Effector CD8-positive, alpha-beta T cell (primary cell): ENCODE measurements at places on chromosomes 3 and 15.

DNA sequence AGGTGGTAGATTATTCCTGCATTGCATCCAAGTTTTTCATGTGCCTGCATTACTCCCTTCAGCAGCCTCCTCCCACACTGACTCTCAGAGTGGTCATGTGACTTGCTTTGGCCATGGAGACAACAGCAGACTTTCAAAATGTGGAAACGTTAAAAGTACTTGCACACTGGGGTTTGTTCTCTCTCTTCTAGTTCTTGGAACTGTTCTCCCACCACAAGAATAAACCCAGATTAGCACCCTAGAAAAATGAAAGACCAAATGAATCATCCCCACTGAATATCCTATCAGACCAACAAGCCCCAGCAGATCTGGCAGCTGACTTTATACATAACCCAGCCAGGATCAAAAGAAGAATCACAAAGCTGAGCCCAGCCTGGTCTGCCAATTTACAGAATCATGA is 398.5 kb downstream of the VPS13C start:
- DNase-seq: no peak

DNA sequence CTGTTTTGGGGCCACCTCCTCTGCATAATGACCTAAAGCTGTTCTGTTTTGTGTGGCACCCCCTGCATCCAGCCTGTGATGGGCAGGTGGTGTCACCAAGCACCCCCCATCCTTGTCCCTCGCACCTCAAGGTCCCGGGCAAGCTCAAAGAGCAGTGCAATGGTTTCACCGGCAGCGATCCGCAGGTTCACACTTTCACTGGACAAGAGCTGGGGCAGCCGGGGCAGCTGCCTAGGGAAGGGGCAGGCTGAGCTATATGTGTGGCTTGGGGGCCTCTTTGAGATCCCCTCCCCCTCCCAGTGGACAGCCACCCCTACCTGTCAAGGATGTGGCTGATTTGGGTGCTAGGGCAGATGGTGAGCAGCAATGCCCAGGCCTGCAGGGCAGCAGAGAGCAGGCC is 3.1 kb downstream of the IFRD2 start:
- no peak for DNase-seq

- no peak for DNase-seq
Measured at GRCh38 chr15:63939531-63940130, 105.9 kb upstream of the HERC1 start.

GRCh38 chr3:34859746-34860145 is 779.6 kb upstream of the ARPP21 start:
- no peak for DNase-seq
